ENCODE measurements at places on chromosomes 7 and 10.

GRCh38 chr10:36277459-36277858 is 635.4 kb upstream of the FZD8 start:
- no peak for DNase-seq

GRCh38 chr10:130968511-130968910 is 343.0 kb downstream of the TCERG1L start:
- DNase-seq = no peak

DNA sequence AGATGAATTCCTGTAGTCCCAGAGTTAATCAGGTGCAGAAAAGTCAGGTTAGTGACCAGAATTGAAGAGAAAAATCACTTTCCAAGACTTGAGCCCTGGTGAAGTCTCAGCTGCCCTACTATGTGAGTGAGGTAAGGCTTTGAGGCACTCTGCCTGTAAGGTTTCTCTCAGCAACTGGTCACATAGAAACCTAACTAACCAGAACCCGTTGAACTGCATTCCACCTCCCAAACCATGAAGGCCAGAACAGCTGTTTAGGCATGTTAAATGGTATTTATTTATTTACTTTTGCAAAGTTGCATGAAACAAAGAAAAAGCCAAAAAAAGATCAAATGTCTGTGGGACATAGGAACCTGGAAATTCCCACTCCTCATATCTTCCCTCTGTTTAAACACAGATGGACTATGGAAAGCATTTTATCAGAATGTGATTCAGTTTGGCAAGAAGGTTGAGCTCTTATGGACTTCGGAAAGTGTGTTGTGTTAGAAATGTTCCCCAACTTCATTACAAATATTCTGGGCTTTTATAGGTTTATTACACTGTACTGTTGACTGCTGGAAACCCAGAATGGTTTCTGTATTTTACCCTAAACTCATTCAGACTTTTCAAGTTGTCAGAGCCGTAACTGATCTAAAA is 12.8 kb upstream of the GPR85 start:
- DNase-seq = no peak

DNA sequence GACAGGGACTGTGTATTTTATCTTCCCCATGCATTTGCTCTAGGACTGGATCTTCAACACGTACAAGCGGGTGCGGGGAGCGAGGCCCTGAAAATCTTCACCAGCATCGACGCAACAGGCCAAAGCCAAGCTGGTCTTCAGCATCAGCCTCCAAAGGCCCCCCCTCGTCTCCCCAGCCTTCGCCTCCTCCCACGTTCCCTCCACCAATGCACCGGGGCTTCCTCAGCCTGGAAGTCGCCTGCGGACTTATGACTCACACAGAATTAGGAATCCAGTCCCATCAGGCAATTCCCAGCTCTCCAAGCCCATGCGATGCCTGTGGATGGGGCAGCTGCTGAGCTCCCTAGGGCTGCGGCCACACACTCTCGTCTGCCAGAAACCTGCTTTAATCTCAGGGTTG is 36.3 kb upstream of the RNF32 start:
- DNase-seq = no peak

- no peak for DNase-seq
Observed at GRCh38 chr10:24449321-24449740, 240.4 kb downstream of the KIAA1217 start.

GRCh38 chr10:36003688-36004087 is 361.6 kb upstream of the FZD8 start:
- no peak for DNase-seq

GRCh38 chr7:112073530-112073929 is 132.7 kb downstream of the DOCK4 start:
- DNase-seq = no peak

DNA sequence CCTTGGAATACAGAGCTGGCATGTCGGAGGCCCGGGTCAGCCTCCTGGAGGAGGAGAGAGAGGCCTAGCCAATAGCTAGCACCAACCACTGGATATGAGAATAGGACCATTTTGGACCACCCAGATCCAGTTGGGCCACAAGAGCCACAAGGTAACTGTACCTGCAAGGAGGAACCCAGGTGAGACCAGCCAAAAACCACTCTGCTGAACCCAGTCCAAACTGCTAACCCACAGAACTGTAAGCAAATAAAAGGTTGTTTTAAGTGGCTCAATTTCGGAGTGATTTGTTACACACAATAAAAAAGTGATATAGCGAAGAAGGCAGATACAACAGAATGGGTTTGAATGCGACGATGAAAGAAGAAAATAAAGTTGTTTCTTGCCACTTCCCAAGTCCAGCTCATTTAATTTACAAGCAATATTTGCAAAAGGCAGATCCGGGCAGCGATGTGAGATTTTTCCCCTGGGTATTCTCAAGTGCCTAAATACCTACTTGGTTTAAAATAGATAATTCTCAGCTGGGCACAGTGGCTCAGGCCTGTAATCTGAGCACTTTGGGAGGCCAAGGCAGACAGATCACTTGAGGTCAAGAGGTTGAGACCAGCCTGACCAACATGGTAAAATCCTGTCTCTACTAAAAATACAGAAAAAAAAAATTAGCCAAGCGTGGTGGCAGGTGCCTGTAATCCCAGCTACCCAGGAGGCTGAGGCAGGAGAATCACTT is 23.1 kb downstream of the ZNF467 start:
- DNase-seq = no peak

- DNase-seq = no peak
Observed at GRCh38 chr7:134028853-134029252, 98.3 kb upstream of the LRGUK start.

GRCh38 chr10:63886281-63887022 is 365.3 kb downstream of the REEP3 start:
- no peak for DNase-seq
